ENCODE measurements at places on chromosomes 7 and 10. TPM values are rescaled to one million over a fixed set of nuclear protein-coding genes. Genes with fewer than 3 reads are reported as not detected.

PTPN20 gene
- 12.7 TPM for total RNA-seq

SLC26A3 gene
- total RNA-seq = not detected

PKD2L1 gene
- not detected for total RNA-seq

CDHR3 gene
- total RNA-seq = not detected

RAPGEF5 gene
- 10.2 TPM for total RNA-seq

RAB19 gene
- total RNA-seq = 6.3 TPM

FAM13C gene
- total RNA-seq = not detected

NXPH1 gene
- total RNA-seq = 0.14 TPM

LAMB4 gene
- not detected for total RNA-seq

EPDR1 gene
- 305 TPM for total RNA-seq

PLAC9 gene
- total RNA-seq = not detected

AGR2 gene
- total RNA-seq = 3.5 TPM

FAM25G gene
- total RNA-seq = not detected

GRID2IP gene
- total RNA-seq = not detected

NRG3 gene
- total RNA-seq = 0.87 TPM

MMP21 gene
- not detected for total RNA-seq

C10orf105 gene
- not detected for total RNA-seq

RBP3 gene
- total RNA-seq = not detected

ICA1 gene
- total RNA-seq = 2.1 TPM

KNDC1 gene
- 1.1 TPM for total RNA-seq

GAD2 gene
- total RNA-seq = not detected

PNLIPRP2 gene
- total RNA-seq = not detected

HTR7 gene
- not detected for total RNA-seq

GRM3 gene
- not detected for total RNA-seq

COBL gene
- 1.3 TPM for total RNA-seq

CYP2C9 gene
- not detected for total RNA-seq

PON3 gene
- not detected for total RNA-seq

LEP gene
- total RNA-seq = not detected
